ENCODE measurements at places on chromosomes 4 and X.

DNA sequence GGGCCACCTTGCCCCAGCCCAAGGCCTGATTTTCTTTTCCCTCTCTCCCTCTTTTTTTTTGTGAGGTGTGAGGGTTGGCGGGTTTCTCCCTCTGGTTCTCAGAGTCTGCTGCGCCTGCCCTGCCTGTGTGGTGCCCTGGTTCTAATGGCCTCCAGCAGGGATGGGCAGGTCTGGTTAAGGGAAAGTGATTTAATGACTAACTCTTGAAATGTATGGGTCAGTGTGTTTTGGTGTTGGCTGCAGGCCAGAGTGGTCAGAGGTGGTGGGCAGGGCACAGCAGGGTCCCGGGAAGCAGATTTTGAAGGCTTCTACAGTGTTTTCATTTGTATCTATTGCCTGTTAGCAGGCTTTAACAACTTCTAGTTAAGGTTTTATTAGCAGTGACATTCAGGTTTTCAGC, 39.0 kb downstream of the JADE1 start:
- no peaks in the 10 kb centered on the region for H3K27me3 ChIP-seq
- DNase-seq = no peak
- H3K4me1 ChIP-seq = no peaks in the 10 kb centered on the region

DNA sequence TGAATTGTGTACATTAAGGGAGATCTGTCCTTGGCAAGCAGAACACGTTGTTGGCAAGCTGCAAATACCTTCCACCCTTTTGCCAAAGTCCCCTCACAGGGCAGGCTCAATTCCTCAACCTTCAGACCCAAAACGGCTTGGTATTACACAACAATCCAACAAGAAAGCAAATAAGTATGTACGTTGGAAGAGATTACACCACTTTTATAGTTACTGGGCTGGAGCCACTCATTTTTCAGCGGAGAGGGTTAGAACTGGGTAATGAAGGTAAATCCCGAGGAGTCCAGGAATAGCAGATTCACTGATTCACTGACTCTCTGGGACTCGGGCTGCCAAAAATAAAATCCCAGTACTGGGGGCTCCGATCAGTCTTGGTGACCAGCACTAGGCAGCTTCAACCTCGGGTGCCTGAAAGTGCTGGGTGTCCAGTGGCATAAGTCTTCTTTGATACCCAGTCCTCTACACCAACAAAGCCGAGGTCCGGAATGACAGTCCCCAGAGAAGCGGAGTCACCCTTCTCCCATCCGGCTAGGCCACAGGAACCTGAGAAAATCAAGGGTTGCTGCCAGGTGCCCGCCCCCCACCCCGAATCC, 587 bp downstream of the TIMM8A start:
- no peaks in the 10 kb centered on the region for H3K4me1 ChIP-seq
- H3K36me3 ChIP-seq = no peaks in the 10 kb centered on the region
- peak overlapping the region; percentile 44 for H3K4me3 ChIP-seq
- no peaks in the 10 kb centered on the region for H3K27me3 ChIP-seq
- H3K27ac ChIP-seq = peak overlapping the region; percentile 64

DNA sequence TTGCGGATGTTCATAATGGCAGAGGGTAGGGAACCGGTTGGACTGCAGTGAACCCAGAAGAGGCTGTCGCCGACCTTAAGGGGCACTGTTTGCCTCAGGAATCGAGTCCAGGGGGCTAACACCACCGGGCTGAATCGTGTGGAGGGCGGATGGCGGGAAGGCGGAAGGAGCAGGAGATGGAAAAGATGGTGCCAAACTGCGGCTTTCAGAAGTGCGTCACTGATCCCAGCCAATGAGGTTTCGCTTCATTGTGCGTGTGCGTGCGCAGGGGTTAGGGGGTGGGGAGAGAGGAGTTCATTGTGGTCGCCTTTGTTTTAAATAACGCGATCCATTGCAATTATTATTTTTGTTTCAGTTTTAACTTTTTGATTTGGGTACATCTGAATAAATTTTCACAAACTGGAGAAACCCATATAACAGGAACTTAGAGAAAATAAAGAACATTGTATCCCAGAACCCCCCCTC, at the start of gene NAA11:
Gene NAA11 (minus strand): TSS at position 198 of the 465 bp plus-strand sequence. CDS start 184 bp downstream, at position 14.
- no peaks in the 10 kb centered on the region for H3K36me3 ChIP-seq
- no peaks in the 10 kb centered on the region for H3K27me3 ChIP-seq
- no peaks in the 10 kb centered on the region for H3K4me1 ChIP-seq
- no peak within 1 kb of the TSS for H3K4me3 ChIP-seq
- no peak within 1 kb of the TSS for H3K27ac ChIP-seq
- no peak for DNase-seq

- no peak overlapping the region for H3K27ac ChIP-seq
- no peak overlapping the region for H3K4me3 ChIP-seq
- no peaks in the 10 kb centered on the region for H3K4me1 ChIP-seq
- DNase-seq = peak; percentile 61
- no peaks in the 10 kb centered on the region for H3K27me3 ChIP-seq
These were observed 23.9 kb upstream of the PRDM8 start for GRCh38 chr4:80173401-80173800.

DNA sequence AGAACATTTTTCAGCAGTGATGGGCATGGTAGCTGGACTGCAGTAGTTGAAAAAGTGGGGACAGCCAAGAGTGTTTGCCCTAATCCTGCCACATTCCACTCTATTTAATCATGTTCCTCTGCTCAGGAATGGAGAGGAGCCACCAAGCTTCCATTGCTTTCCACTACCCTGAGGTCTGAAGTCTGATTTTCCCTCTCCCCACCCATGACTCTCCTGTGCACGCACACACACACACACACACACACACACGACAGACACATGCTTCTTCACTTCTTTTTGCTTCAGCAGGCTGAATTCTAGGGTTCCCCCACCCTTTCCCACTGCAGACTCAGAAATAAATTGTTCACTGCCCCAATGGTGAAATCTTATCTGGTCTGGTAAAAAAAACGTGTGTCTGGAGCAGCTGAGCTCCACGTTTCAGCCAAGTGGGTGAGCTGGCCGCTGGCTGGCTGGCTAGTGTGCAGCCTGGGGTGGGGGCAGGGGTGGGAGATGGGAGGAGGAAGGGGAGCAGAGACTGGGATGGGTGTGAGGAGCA, 142.7 kb upstream of the NALF2 start:
- no peaks in the 10 kb centered on the region for H3K36me3 ChIP-seq
- no peaks in the 10 kb centered on the region for H3K27me3 ChIP-seq
- H3K4me3 ChIP-seq = no peak overlapping the region

DNA sequence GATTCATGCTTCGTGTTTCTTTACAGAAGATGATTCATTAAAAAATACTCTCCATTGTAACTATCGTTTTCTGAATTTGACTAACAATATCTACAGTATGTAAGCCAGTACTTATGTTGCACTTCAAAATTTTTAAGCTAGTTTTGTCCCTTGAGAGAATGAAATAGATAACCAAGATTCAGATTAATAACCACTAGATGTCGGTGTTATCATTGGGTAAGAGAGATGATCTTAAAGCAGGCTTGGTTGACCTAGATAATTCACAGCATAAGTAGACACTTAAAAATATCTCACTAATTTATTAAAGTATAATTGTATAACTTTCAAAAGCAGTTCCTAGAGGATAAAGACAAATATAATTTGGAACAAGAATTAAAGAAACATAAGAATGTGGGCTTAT, 430.9 kb downstream of the C4orf33 start:
- no peaks in the 10 kb centered on the region for H3K27me3 ChIP-seq
- no peak overlapping the region for H3K27ac ChIP-seq
- no peaks in the 10 kb centered on the region for H3K36me3 ChIP-seq
- H3K4me3 ChIP-seq = no peak overlapping the region
- DNase-seq = no peak

All from cardiac muscle cell (in vitro differentiated cells and primary cell).